ENCODE measurements at places on chromosomes 5 and 9.

- DNase-seq, result no peak
Observed at GRCh38 chr9:18068900-18069299, 405.1 kb upstream of the ADAMTSL1 start.

GRCh38 chr5:68099327-68099726 is 116.2 kb upstream of the PIK3R1 start:
- no peak for DNase-seq

DNA sequence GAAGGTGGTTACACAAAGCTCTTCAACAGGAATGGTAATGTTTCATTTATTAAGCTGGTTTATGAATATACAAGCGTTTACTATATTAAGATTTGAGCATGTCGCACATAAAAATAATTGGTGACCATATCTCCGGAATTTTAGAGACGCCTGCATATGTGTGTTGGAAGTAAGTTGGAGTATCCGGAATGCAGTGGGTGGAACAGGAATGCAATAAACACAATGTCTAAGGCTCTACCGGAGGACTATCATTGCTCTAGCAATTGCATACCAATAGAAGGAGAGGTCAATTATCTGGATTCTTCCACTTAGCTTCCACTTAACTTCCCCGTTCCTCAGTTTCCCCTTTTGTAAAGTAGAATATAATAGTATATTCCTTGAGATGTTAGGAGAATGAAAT is 1.1 kb upstream of the CEP78 start:
- no peak for DNase-seq

DNA sequence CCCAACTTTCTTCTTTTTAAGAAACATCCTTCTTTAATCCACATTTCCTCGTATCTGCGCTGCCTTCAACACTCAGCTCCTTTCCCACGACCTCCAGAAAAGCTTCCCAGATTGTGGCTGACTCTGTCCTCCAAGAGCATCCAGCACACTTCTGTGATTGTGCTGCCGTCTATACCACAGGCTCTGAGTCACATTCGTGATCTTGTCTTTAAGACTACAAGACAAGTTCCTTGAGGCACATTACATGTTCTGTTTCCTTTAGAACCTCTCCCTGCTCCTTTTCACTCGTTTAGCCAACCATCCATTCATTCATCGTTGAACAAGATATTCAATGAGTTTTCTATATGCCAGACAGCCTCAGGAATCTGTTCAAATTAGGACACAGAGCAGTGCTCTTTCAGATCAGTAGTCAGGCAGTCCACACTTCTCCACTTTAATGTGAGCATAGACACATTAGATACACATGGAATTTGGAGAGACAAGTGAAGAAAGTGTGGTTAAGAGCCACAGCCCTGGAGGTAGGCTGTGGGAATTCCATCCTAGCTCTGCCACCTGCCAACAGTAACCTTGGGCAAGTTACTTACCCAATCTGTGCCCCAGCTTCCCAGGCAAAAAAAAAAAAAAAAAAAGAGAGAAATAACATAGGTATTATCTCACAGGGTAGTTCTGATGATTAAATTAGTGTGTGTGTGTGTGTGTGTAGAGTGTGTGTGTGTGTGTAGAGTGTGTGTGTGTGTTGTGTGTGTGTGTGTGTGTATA is 18.9 kb downstream of the WHRN start:
- no peak for DNase-seq

- no peak for DNase-seq
Observed at GRCh38 chr5:78912085-78912771, 72.9 kb downstream of the ARSB start.

- no peak for DNase-seq
Observed at GRCh38 chr9:134130503-134131375, 5.1 kb upstream of the WDR5 start.

- DNase-seq, result no peak
Observed at GRCh38 chr5:122879076-122879475, 33.7 kb downstream of the SNX24 start.

Measured in NCI-H524 (cell line).